SJSA1 (cell line): ENCODE measurements at places on chromosomes 4 and X. TPM values are rescaled to one million over a fixed set of nuclear protein-coding genes. Genes with fewer than 3 reads are reported as not detected.

Gene SPATA18
- total RNA-seq, result 0.11 TPM in 1 of 2 replicates, not detected in the other

Gene KLF8
- 0.16 and 0.50 TPM in 2 replicates for total RNA-seq

Gene MAGEA12
- total RNA-seq, result not detected in 2 replicates

Gene NIPAL1
- 0.91 and 2.4 TPM in 2 replicates for total RNA-seq

Gene TET2
- total RNA-seq, result 7.1 and 13.1 TPM in 2 replicates

Gene EVC2
- 0.94 and 2.7 TPM in 2 replicates for total RNA-seq

Gene KLB
- not detected in 2 replicates for total RNA-seq

Gene NAP1L3
- 1.7 and 3.0 TPM in 2 replicates for total RNA-seq

GRCh38 chrX:45842926-45843315 is 642.2 kb upstream of the DIPK2B start:
- no peak for DNase-seq
- H3K4me3 ChIP-seq, result no peak overlapping the region
- H3K27me3 ChIP-seq, result no peaks in the 10 kb centered on the region
- H3K27ac ChIP-seq, result no peak overlapping the region
- H3K4me1 ChIP-seq, result peaks cover 5% of the 10 kb centered on the region; the same call in 1 of the 2 replicates

DNA sequence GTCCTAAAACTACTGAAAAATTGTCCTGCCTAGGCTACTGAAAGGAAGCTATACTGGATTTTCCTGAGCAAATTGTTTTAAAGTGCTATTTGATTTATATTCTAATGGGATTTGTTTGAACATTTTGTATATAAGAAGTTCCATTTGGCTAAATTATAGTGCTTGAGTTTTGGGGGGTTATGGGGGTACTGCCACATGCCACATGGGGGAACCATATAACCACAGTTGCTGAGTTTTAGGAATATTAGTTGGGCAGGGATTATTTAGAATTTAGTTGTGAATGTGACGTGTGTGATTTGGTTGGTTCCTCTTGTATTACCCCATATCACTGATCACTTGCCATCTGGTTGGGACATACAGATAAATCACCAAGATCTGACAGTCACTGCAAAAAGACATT is 224.5 kb upstream of the TAPT1 start:
- H3K4me3 ChIP-seq, result no peak overlapping the region
- no peaks in the 10 kb centered on the region for H3K4me1 ChIP-seq
- no peaks in the 10 kb centered on the region for H3K27me3 ChIP-seq
- DNase-seq, result no peak
- no peak overlapping the region for H3K27ac ChIP-seq

DNA sequence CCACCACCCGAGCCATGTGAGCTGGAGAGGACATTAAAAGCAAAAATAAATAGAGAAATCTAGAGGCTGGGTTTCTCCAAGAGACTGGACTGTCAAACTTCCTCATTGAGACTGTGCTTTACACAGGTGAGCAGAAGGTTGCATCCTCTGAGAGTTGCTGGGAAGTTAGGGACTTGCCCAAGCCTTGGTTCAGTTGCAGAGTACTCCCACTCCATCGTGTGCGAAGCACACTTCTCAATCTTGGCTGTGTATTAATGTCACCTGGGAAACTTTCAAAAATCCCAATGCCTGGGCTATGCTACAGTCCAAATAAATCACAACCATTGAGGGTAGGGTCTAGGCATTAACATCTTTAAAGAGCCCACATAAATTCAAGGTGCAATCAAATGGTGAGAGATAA is 89.2 kb downstream of the ZNF330 start:
- no peak for DNase-seq
- no peak overlapping the region for H3K27ac ChIP-seq
- H3K4me3 ChIP-seq, result no peak overlapping the region
- H3K27me3 ChIP-seq, result 0 out of 2 replicates have a peak, but pooled peaks cover 3% of the 10 kb centered on the region

DNA sequence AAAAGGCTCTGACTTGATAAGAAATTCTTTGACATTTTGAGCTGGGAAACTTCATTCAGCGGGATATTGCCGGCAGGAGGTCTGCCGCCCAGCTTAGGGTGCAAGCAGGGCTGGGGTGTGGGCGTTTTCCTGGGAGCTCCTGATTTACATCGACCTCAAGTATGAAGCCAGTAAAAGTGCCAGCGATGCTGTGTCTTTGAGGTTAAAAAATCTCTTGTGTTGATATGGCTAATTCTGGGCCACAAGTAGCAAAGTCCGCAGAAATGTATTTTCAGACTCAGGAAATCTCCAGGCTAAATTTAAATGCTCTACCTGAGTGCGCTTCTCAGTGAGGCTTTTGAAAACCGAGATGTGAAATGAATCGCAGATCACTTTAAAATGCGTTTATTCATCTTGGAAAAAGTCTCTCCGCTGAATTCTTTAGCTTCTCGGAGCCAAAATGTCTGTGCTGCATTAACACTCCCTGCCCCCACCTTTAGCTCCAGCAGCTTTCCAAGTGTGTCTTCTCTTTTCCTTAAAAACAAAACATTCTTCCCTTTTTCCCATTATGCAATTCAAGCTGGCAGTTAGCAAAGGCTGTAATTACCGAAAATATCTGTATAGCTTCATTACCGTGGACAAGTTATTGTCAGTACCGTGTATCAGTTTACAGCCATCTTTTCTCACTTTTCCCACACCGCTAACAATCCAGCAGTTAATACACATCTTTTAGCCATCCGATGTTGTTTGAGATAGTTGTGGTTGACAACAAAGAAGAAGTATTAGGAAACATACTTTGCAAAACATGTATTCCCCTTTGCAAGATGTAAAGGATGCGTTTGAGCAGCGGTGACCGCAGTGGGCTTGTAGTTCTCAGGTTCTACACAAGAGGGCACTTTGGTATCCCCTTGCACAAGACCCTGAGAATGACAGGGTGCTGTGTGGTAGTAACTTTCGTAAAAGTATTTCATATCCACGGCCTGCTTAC is 136.0 kb upstream of the STX18 start:
- no peaks in the 10 kb centered on the region for H3K4me1 ChIP-seq
- no peak overlapping the region for H3K27ac ChIP-seq
- H3K27me3 ChIP-seq, result no peaks in the 10 kb centered on the region; the same call in 1 of the 2 replicates
- no peak overlapping the region for H3K4me3 ChIP-seq
- H3K36me3 ChIP-seq, result no peaks in the 10 kb centered on the region
- DNase-seq, result no peak

DNA sequence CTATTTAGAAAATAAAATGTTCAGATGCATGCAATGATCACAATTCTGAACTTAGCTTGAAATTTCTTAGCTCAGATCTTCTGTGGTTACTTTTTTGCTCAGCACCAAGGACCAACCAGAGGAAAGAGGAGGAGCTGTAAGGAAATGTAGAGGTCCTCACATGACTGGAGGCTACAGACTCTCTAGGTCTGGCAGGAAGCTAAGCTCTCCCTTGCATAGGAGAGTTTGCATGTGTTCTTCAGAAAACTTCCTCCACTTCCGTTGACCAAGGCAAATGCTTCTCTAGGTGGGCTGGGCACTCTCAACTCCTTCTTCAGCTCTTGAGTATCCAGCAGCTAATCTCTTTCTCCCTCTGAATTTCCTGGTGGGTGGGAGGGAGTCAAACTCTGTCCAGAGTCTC is 119.6 kb downstream of the BTC start:
- H3K4me1 ChIP-seq, result no peaks in the 10 kb centered on the region
- H3K4me3 ChIP-seq, result no peak overlapping the region
- no peaks in the 10 kb centered on the region for H3K36me3 ChIP-seq
- H3K27me3 ChIP-seq, result no peaks in the 10 kb centered on the region; the same call in 1 of the 2 replicates
- DNase-seq, result no peak
